ENCODE measurements at places on chromosomes 7 and 10. TPM values are rescaled to one million over a fixed set of nuclear protein-coding genes. Genes with fewer than 3 reads are reported as not detected.

GRCh38 chr7:141142058-141142457, 68.2 kb downstream of the TMEM178B start:
- H3K4me1 ChIP-seq = no peaks in the 10 kb centered on the region
- H3K27ac ChIP-seq = no peak overlapping the region
- no peak overlapping the region for H3K4me3 ChIP-seq
- no peaks in the 10 kb centered on the region for H3K36me3 ChIP-seq
- DNase-seq = no peak

GRCh38 chr10:105611244-105611798, 970.2 kb downstream of the SORCS3 start:
- H3K27ac ChIP-seq = no peak overlapping the region
- no peak for DNase-seq
- H3K4me1 ChIP-seq = no peaks in the 10 kb centered on the region
- no peak overlapping the region for H3K4me3 ChIP-seq
- no peaks in the 10 kb centered on the region for H3K36me3 ChIP-seq
- H3K27me3 ChIP-seq = no peaks in the 10 kb centered on the region

- peaks cover 16% of the 10 kb centered on the region for H3K4me1 ChIP-seq
- peak overlapping the region; percentile 75 for H3K27ac ChIP-seq
- no peaks in the 10 kb centered on the region for H3K27me3 ChIP-seq
- peak; percentile 32 for DNase-seq
- no peaks in the 10 kb centered on the region for H3K36me3 ChIP-seq
Observed at GRCh38 chr7:134856091-134856490, 76.7 kb downstream of the CALD1 start.

- DNase-seq = no peak
- H3K4me1 ChIP-seq = no peaks in the 10 kb centered on the region
- no peak overlapping the region for H3K4me3 ChIP-seq
- no peaks in the 10 kb centered on the region for H3K27me3 ChIP-seq
- H3K27ac ChIP-seq = no peak overlapping the region
Observed at GRCh38 chr7:154937837-154938236, 65.1 kb downstream of the PAXIP1 start.

DNA sequence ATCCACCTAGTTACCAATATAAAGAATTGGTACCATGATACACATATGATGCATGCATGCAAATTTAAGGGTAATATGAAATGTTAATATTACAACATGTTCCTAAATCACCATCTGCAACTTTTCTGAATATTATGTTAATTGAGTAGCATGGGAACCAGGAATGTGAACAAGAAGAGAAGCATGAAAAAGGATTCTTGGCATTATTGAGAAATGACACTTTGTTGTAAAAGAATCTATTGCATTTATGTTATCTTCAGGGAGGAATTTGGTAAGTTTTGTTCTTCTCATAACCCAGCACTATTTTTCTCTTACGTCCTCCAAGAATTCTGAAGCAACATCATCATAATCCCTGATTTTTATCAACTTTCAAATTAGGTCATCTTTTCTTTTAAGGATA, 159.9 kb upstream of the SLC25A13 start:
- H3K36me3 ChIP-seq = no peaks in the 10 kb centered on the region
- no peak for DNase-seq
- no peak overlapping the region for H3K27ac ChIP-seq
- no peak overlapping the region for H3K4me3 ChIP-seq

DNA sequence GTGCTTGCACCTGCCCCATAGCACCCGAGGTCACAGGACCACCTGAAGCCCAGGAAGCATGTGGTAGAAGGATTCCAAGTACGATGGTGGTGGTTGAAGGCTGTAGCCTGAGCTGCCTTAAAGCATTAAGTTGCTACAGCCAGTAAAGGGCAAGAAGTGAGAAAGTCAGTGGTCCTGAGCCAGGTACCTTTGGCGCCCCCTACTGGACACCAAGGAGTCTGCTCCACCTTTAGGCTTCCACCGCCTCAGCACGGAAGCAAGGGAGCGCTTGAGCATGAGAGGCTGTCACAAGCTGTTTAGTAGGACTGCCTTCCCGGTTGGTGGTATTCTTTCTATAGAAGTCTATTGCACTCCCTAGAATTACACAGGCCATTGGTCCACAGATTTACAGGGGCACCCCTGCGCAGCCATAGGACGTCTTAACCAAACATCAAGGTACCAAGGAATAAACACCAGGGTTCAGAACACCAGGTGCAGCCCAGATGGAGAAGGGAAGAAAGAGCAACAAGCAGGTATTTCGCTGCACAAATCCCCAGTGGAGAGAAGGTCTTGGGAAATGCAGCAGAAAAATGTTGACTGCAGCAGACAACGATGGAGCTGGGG, 2.2 kb downstream of the CRTAC1 start:
- no peaks in the 10 kb centered on the region for H3K36me3 ChIP-seq
- H3K4me3 ChIP-seq = no peak overlapping the region
- peaks cover 77% of the 10 kb centered on the region for H3K27me3 ChIP-seq
- no peak overlapping the region for H3K27ac ChIP-seq

GRCh38 chr7:24963218-24963617, 16.8 kb downstream of the OSBPL3 start:
- DNase-seq = peak; percentile 76
- H3K27me3 ChIP-seq = no peaks in the 10 kb centered on the region
- no peaks in the 10 kb centered on the region for H3K4me1 ChIP-seq
- no peak overlapping the region for H3K4me3 ChIP-seq
- no peak overlapping the region for H3K27ac ChIP-seq

- H3K4me1 ChIP-seq = peaks cover 20% of the 10 kb centered on the region
- H3K27ac ChIP-seq = no peak overlapping the region
- no peaks in the 10 kb centered on the region for H3K36me3 ChIP-seq
- no peak overlapping the region for H3K4me3 ChIP-seq
- peak; percentile 37 for DNase-seq
Observed at GRCh38 chr7:36216063-36216684, 63.1 kb downstream of the EEPD1 start.

DNA sequence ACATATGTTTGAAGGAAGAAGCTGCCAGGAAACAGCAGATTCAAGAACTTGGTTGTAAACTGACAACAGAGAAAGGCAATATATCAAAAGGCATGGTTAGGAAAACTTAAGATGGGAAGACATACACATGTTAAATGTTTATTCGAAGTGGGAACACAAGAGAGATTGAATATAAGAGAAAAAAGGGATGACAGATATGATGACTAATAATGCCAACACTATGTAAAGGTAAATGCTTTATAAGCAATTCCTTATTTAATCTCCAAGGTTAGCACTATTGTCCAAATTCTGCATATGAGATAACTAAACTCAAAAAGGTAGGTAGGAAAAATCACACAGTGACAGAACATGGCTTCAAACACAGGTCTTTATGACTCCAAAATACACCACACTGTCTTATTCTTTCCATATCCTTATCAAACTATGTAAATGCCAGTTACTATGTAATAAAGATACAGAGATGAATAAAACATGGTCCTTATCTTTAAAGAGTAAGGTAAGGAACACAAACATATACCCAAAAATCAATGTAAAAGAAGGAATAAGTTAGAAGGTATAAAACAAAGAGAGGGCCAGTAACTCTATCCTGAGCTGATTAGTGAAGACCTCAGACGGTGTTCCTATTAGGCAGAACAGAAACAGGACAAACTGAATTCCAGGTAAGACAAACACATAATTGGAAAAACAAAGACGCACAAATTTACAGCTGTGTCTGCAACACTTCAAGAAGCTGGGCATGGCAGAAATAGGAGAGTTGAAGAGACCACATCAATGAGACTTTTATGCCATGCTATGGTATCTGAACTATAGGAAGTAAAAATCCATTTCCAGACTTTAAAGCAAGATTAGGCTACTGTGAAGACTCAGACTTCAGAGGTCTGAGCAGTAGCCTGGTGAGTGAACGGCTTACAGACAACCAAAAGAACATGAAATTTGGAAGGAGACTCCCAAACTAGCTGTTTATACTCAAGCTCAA, 56.1 kb downstream of the ABI1 start:
- H3K4me3 ChIP-seq = no peak overlapping the region
- no peak overlapping the region for H3K27ac ChIP-seq

DNA sequence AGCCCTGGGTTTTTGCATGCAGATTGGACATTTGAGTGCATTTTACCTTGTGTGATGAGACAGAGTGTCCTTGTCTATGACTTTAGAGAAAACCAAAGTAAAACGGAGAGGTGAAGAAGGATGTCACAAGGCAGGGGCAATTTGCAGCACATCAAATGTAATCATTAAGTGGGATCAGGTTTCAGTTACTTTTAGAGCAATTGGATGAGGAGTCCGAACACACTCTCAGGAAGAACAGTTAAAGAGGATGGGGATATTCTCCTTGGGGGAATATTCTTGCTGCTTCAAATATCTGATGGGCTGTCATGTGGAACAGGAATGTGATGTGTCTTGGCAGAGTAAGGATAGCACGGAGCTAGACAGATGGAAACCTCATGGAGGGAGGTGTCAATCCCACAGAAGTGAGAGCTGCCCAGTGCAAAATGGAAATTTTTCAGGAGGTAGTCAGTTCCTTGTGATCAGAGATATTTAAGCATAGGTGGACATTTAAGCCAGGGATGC, 757 bp downstream of the RAB19 start:
- no peak overlapping the region for H3K27ac ChIP-seq
- H3K4me1 ChIP-seq = peaks cover 4% of the 10 kb centered on the region
- DNase-seq = no peak
- no peak overlapping the region for H3K4me3 ChIP-seq
- H3K36me3 ChIP-seq = no peaks in the 10 kb centered on the region

GRCh38 chr7:70602117-70602516, 529.8 kb upstream of the GALNT17 start:
- H3K36me3 ChIP-seq = no peaks in the 10 kb centered on the region

GRCh38 chr10:26331371-26331770, 106.8 kb upstream of the APBB1IP start:
- no peaks in the 10 kb centered on the region for H3K4me1 ChIP-seq
- no peaks in the 10 kb centered on the region for H3K27me3 ChIP-seq

DNA sequence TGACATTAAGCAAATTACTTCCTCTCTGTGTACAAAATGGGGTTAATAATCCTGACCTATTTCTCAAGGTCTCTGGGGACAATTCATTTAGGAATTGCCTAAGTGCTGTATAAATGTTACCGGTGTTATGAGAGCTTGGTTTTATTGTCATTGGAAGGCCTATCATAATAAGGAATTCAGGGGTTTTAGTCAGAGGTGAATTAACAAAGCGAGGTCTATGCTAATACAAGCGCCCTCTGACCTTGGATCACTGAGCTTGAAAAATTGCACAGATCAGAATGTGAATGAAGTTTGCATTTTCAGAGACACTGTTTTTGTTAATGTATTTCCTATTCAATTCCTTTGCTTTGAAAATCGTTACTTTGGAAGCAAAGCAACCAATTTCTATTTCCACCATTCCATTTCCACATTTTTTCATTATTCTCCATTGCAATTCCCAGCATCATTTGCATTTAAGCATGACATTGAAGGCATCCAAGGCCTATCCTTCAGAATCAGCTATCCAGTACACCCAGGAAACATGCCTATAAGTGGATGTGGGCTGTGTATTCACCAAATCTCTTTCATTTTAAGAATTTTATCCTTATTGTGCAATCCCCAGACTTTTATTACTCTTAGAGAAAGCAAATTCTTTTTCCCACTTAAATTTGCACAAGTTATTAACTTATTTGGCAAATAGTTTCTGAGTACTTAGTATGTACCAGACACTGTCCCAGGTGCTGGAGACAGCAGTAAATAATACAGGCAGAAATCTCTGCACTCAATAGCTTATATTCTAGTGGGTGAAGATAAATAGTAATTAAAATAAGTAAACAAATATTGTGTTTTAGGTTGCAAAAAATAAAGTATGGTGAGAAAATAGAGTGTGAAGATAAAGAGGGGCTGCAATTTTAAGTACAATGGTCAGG, 133.1 kb downstream of the NRCAM start:
- no peak overlapping the region for H3K27ac ChIP-seq
- no peaks in the 10 kb centered on the region for H3K4me1 ChIP-seq
- no peak for DNase-seq
- H3K36me3 ChIP-seq = no peaks in the 10 kb centered on the region
- no peak overlapping the region for H3K4me3 ChIP-seq
- H3K27me3 ChIP-seq = no peaks in the 10 kb centered on the region

DNA sequence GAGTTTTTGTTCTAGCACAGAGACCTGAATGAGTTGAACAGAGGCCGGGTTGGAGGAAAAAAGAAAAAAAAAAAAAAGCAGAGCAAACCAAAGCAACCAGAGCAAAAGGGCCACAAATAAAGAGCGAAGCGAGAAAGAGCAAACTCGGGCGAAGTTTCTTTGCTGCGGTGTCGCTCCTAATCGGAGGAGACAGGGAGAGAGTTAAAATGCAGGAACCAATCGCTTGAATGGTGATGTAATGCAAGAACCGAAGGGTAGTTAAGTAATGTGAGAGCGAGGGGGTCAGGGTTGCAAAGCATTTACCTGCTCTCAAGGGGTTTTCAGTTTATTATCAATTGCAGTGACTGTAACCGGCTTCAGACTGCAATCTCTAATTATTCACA, 271.7 kb downstream of the TRIL start:
- peak; percentile 97 for DNase-seq
- H3K36me3 ChIP-seq = peaks cover 4% of the 10 kb centered on the region
- H3K27ac ChIP-seq = peak overlapping the region; percentile 100
- H3K27me3 ChIP-seq = no peaks in the 10 kb centered on the region

GRCh38 chr10:25704622-25705021, 229.4 kb upstream of the MYO3A start:
- no peak overlapping the region for H3K4me3 ChIP-seq
- no peak for DNase-seq
- no peaks in the 10 kb centered on the region for H3K27me3 ChIP-seq
- H3K36me3 ChIP-seq = no peaks in the 10 kb centered on the region
- no peak overlapping the region for H3K27ac ChIP-seq

DNA sequence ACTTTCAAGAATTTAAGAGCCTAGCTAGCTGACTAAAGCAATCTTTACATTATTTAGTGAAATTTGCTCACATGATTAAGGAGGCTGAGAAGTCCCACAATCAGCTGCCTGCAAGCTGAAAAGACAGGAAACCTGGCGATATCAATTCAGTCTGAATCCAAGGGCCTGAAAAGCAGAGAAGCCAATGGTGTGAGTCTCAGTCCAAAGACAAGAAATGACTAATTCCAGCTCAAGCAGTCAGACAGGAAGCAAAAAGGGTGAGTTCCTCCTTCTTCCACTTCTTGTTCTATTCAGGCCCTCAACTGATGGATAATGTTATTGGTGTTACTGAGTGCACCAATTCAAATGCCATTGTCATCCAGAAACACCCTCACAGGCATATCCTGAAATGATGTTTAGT, 1231.6 kb upstream of the CELF2 start:
- DNase-seq = no peak
- no peaks in the 10 kb centered on the region for H3K4me1 ChIP-seq
- no peak overlapping the region for H3K4me3 ChIP-seq
- no peak overlapping the region for H3K27ac ChIP-seq

DNA sequence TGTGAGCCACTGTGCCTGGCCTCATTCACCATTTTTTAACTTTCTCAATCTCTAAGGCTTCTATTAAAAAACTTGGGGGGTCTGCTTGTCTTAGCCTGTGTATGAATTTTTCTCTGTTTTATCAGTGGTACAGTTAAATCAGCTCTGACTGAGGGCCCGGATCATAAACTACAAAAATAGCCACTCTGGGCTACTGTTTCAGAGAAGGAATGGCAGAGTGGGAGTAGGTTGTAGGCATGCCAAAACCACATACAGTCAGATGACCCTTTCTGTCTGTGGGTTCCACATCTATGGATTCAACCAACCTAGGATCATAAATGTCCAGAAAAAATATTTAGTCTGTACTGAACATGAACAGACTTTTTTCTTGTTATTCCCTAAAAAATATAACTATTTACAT, 21.3 kb downstream of the TBC1D12 start:
- no peaks in the 10 kb centered on the region for H3K36me3 ChIP-seq
- no peak overlapping the region for H3K27ac ChIP-seq
- H3K27me3 ChIP-seq = no peaks in the 10 kb centered on the region
- no peak overlapping the region for H3K4me3 ChIP-seq

CASP7 gene
- 14.9 TPM for total RNA-seq

VWDE gene
- 1.6 TPM for total RNA-seq
